ENCODE measurements at places on chromosomes 5 and 9.
A peak's percentile ranks its signal among the peaks of the same experiment; 100 is the strongest.

GRCh38 chr5:90095292-90096060, 314.1 kb downstream of the CETN3 start:
- no peak for DNase-seq

DNA sequence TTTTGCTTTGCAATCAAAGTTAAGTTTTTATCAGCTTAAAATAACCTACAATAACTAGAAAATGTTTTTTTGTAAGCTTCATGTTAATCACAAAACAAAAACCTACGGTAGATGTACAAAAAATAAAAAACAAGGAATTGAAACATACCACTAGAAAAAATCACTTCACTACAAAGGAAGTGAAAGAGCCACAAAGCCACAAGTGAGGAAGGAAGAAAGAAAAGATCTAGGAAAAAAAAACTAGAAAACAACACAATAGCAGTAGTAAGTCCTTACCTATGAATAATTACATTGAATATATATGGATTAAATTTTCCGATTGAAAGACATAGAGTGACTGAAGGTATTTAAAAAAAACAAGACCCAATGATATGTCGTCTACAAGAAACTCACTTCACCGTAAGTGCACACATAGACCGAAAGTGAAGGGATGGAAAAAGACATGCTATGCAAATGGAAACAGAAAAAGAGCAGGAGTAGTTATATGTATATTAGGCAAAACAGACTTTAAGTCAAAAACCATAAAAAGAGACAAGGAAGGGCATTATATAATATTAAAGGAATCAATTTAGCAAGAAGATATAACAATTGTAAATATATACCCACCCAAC, 13.4 kb upstream of the ZDHHC21 start:
- no peak for DNase-seq

GRCh38 chr5:18807256-18808149, 1173.2 kb downstream of the TAF11L14 start:
- DNase-seq = no peak

GRCh38 chr9:87720173-87720572, 5.7 kb upstream of the CTSL start:
- DNase-seq = no peak

GRCh38 chr5:79235634-79236361, at the start of gene JMY:
JMY (plus strand) TSS chr5:79236131; CDS start chr5:79236651, 520 bp downstream.
- DNase-seq = peak; percentile 69

DNA sequence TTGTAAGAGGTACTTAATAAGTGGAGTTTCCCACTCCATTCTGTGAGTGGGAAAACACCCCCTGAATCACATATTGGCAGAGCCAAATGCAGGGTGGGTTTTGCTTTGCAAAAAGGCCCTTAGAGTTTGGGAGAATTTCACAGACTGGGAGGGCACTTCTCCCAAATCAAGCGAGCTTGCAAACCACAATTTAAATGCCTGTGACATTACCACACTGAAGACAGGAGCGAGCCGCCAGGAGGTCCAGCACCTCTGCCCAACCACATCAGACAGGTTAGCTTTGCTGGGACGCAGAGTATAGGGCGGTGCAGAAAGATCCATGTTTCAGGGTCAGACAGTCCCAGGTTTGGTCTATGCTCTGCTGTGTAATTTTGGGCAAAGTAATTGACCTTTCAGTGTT, 2.3 kb downstream of the ALAD start:
- no peak for DNase-seq

DNA sequence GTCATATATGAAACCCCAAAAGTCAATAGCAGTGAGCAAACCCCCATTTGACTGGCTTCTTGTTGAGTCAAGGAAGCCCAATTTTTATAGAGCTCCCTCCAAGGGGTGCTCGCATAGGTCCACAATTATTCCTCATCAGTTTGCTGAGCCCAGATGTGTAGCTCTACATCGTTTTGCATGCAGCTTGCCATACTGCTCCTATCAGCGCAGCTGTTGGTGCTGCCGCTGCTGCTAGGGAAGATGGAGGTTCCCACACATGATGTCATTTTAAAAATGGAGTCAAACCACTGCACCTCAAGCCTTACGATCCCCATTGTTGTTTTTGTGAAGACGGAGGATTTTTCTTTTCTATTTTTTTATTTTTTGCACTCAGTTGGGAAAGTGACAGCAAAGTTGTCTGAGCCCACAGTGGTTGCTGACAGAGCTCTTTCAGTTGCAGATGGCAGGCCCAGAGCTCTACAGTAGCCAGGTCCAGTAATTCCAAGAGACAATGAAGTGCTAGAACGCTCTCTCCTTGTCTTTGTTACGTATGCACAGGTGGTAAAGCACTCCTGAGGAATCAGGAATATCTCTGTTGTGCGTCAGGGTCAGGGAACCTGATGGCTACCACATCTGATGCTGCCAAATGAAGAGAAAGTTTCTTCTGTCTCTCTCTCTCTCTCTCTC, 23.2 kb upstream of the C5orf63 start:
- DNase-seq = no peak

GRCh38 chr9:126957687-126958053, 43.1 kb downstream of the RALGPS1 start:
- DNase-seq = no peak

- no peak for DNase-seq
These were observed 26.9 kb upstream of the EEIG1 start for GRCh38 chr9:128007566-128008138.

DNA sequence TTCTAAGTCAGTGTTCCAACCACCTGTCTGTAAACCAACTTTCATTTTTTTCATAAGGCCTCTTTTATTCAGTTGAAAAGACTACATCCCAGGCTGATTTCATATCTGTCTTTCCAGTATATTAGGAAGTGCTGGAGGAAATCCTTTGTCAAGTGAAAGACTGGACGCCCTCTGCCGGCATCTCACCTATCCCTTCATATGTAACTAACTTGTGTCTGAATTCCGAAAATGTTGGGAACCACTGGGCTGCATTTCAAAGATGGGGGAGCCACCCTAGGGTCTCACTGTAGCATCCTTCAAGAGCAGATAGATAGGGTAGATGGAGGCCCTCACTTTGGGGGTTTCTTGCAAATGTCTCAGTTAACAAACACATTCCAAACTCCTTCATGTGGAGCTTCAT, 569.8 kb downstream of the CTNND2 start:
- no peak for DNase-seq

DNA sequence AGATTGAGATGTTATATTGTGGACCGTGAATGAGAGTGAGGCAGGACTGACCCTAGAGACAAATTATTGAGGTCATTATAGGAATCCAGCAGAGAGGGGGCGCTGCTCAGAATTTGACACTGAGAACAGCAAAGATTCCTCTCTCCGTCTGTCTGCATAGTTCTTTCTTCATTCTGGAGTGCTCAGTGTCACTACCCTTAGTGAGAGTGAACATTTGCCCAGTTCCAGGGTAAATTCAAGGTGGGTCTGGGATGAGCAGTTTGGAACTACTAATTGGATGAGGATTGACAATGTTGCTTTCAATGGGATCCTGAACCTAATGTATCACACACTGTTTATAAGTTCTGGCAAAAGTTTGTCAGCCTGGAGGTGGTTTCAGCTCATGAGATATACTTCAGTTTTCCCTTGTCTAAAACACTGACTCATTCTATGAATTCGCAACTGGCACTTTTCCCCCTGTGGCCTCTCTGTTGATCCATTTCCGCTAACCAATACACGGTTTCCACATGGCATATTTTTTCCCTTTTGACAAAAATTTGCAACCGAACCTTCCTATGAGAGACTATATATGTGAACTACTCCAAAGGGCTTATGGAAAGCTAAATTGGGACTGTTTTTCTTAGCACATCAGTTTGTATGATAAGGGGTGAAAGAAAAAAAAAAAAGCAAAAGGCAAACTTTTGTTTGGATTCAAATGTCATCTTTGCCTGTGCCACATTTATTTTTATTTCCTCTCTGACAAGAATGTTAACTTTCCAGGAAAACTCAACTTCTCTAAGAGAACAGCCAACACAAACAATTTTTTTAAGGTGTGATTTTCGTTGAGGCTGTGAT, 1240.7 kb upstream of the WWC1 start:
- no peak for DNase-seq

GRCh38 chr5:146079695-146080373, 25.5 kb downstream of the PLAC8L1 start:
- no peak for DNase-seq

GRCh38 chr5:27592231-27592630, 553.8 kb upstream of the CDH9 start:
- no peak for DNase-seq

DNA sequence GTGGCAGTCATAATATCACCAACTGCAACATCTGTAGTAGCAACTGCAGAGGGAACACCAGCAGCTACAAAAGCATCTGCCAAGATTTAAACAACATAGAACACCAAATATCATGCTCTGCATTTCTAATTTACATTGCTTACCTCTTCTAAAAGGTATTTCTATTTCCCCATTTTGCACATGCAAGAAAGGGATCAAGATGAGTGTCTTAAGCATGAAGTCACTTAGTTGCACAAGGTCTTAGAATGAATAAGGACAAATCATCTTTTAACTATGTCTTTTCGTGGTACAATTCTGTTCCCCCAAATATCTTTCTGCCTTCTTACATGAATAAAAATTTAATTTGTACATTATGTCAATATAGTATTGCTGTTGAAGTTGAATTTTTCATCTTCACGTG, 1746.4 kb downstream of the EFNA5 start:
- no peak for DNase-seq

GRCh38 chr5:135578305-135578684, 496 bp downstream of the CXCL14 start:
- no peak for DNase-seq

DNA sequence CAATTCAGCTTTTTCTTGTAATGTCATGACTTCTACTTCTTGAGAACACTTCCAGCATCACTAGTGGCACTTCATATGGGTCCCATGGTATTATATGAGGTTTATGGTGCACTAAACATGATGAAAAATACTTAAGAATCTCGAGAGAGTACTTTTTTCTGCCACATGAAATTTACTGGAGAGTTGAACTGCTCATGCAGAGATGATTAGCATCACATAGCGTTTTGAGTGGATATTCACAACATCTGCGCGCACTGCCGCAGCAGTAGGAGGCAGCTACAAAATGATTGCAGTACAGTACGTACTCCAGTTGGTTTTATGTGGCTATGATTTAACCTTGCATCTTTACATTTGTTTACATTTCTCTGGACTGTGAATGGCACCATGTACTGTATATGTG, 14.7 kb downstream of the RAD1 start:
- no peak for DNase-seq

DNA sequence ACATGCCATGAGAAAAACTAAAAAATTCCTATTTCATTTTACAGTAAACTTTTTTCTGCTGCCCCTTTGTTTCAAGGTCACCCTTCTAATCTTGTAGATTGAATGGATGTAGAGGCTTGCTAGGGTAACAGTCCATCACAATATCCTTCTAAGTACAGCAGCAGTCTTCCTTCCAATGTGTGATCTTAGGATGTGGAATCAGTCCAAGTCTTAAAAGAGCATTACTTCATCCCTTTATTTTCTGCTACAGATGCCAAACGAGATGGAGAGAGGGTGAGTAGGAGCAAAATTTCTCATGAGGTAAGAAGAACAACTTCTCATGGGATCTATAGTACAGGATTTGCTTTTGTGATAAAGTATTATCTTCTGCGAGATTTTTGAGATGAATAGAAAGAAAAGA, 704 bp upstream of the IL33 start:
- DNase-seq = no peak

- no peak for DNase-seq
These were observed 606.9 kb downstream of the EBF1 start for GRCh38 chr5:158492841-158493242.

GRCh38 chr5:36875051-36875789, 1.3 kb upstream of the NIPBL start:
- no peak for DNase-seq

- no peak for DNase-seq
These were observed 6.3 kb upstream of the TNFSF15 start for GRCh38 chr9:114811966-114812636.

DNA sequence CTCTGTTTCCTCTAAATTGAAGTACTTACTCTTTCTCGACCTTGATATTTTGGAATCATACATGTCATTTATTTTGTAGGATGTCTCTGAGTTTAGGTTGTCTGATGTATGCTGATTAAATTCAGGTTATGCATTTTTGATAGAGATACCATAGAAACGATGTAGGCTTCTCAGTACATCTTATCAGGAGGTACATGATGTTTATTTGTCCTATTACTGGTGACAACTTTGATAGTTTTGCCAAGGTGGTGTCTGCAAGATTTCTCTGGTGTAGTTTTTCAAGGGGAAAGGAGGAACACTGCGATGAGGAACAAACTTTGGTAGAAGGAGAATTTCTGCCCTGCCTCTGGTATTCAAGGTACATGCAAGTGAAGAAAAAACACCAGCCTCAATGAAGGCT, 29.9 kb downstream of the SUB1 start:
- no peak for DNase-seq

GRCh38 chr5:25393256-25393655, 748.5 kb upstream of the CDH10 start:
- DNase-seq = no peak

DNA sequence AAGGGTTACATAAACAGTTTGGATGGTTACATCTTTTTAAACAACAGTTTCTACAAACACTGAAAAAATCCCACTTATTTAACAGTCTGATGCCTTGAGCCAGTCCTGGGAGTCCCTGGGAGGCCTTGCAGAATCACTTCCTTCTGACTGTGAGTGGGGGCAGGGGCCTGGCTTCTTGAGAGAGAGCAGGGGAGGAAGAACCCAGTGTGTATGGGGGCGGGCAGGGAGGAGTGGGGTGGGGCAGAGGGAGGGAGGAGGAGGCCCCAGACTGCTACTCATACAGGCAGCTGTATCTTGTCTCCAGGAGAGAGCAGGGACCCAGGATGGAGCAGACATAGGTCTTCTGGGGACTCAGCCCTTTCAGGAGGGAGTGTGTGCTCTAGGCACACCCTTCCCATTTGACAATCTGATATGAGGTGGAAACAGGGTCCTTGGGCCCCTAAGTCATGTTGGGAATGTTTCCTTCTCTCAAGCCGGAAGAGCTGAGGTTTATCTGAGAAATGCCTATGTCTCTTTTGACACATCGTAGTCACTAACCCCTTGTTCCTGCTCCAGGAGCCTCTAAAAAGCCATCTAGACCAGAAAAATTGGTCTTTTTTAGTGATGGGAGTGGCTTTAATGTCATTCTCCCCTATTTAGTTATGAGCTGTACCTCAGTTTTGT, 52.8 kb downstream of the IRF1 start:
- DNase-seq = no peak

GRCh38 chr5:56986626-56986947, 34.7 kb upstream of the MIER3 start:
- no peak for DNase-seq

- DNase-seq = no peak
These were observed 48.7 kb downstream of the SLC36A1 start for GRCh38 chr5:151496041-151496484.

DNA sequence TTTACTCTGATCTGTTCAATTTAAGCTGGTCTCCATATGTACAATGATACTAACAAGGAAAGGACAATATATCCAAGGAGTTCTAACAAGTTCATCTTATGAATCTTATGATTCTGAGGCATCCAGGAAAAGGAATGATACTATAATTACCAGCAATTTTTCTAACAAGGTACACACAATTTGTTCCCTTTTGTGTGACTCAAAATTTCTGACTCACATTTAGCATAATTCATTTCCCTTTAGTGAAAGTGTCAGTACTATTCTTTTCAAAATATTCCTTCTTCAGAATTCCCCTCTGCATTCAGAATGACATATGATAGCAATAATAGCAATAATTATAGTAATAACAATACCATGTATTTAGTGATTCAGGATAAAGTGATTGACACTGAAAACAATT, 594.8 kb downstream of the DMRTA1 start:
- no peak for DNase-seq

Measured in NCI-H1930 (cell line).